ENCODE measurements at places on chromosomes 1 and 21. TPM values are rescaled to one million over a fixed set of nuclear protein-coding genes. Genes with fewer than 3 reads are reported as not detected.
A peak's percentile ranks its signal among the peaks of the same experiment; 100 is the strongest.

Gene RNF223
- not detected for total RNA-seq

Gene ADORA1
- total RNA-seq, result not detected

Gene CD34
- 20.6 TPM for total RNA-seq

Gene VSIG8
- total RNA-seq, result not detected

GRCh38 chr1:191969290-191969689, 189.0 kb upstream of the RGS18 start:
- H3K36me3 ChIP-seq, result no peaks in the 10 kb centered on the region
- H3K27me3 ChIP-seq, result no peaks in the 10 kb centered on the region
- no peak overlapping the region for H3K4me3 ChIP-seq
- H3K4me1 ChIP-seq, result no peaks in the 10 kb centered on the region
- H3K27ac ChIP-seq, result no peak overlapping the region

GRCh38 chr1:116569776-116570357, 959 bp downstream of the CD58 start:
- peak overlapping the region; percentile 83 for H3K4me3 ChIP-seq
- peaks cover 6% of the 10 kb centered on the region for H3K4me1 ChIP-seq

DNA sequence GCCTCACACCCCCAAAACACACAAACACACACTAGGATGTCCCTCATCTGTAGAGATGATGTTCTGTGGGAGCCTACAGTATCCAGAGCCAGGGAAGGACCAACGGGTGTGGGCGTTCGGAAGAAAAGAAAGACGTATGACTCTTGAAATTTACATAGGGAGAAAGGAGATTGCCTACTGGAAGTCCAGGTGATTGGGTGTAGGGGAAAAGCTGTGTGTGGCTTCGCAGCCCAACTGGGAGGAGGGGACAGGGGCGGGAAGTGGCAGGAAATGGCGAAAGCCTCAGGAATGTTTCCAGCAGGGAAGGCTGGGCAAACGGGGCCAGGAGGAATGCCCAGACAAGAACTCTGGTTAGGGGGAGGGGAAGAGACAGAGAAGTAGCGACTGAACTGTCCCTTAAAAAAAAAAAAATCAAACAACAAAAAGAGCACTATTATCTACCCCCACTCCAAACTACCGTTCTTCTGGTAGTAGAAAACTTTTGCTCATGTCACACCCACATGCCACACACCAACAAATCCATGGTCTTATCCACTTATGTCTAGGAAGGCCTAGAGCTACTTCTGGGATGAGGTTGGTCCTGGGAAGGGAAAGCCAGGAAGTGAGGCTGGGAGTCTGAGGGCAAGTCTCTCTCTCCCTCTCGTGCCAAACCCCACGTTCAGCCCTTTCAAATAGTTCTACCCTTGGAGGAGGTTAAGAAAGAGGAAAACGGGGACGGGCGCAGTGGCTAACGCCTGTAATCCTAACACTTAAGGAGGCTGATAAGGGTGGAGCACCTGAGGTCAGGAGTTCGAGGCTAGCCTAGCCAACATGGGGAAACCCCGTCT, 1.8 kb upstream of the CKS1B start:
- H3K27ac ChIP-seq, result peak overlapping the region; percentile 100
- DNase-seq, result peak; percentile 66
- H3K4me3 ChIP-seq, result no peak overlapping the region

DNA sequence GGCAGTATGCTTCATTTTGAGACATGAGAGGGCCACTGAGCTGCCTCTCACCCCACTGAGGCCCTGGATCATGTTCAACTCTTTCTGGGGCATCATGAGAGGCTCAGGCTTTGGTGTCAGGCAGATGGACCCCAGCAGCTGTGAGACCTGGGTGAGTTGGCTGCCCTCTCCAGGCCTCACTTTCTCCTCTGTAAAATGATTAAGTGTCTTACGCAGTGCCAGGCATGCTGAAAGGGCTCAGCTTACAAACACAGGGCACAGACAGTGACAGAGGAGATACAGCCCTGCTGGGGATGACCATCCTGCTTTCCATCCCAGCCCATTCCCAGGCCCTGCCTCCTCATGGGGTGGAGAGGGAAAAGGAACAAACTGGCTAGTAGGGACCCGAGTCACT, 387.4 kb downstream of the MATN1 start:
- H3K27me3 ChIP-seq, result no peaks in the 10 kb centered on the region
- DNase-seq, result no peak
- H3K27ac ChIP-seq, result no peak overlapping the region
- H3K4me3 ChIP-seq, result no peak overlapping the region
- H3K4me1 ChIP-seq, result no peaks in the 10 kb centered on the region

GRCh38 chr1:162180813-162181212, 111.3 kb downstream of the NOS1AP start:
- DNase-seq, result no peak
- H3K4me1 ChIP-seq, result no peaks in the 10 kb centered on the region
- H3K27me3 ChIP-seq, result no peaks in the 10 kb centered on the region
- no peak overlapping the region for H3K4me3 ChIP-seq
- no peaks in the 10 kb centered on the region for H3K36me3 ChIP-seq

GRCh38 chr1:2611031-2611501, 21.8 kb downstream of the MMEL1 start:
- H3K4me1 ChIP-seq, result peaks cover 11% of the 10 kb centered on the region
- H3K36me3 ChIP-seq, result no peaks in the 10 kb centered on the region
- DNase-seq, result peak; percentile 86
- H3K4me3 ChIP-seq, result no peak overlapping the region

DNA sequence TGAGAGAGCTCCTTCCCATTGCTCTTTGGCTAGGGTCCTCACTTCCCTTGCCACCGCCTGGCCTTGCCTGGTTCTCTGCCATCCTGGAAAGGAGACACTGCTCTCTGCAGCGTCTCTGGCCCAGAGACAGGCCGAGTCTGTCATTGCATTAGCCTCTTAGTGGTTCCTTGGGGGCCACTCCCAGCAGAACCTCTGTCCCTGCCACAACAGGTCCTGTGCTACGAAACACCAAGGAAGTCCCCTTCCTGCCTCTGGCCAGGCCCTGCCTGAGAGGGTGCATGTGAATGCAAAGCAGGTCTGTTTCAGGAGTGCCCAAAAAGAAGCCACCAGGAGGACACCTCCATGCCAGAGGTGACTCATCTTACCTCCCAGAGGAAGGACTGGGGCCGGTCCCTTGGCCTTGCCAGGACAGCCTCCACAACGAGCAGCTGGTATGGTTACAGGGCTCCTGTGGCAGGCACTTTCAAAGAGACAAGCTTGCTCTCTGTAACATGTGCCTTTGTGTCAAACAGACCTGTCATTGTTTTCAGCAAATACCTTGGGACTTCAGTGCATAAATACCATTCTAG, 59.6 kb downstream of the VPS26C start:
- no peaks in the 10 kb centered on the region for H3K4me1 ChIP-seq
- H3K27me3 ChIP-seq, result no peaks in the 10 kb centered on the region
- no peak overlapping the region for H3K27ac ChIP-seq

GRCh38 chr1:210412240-210412639, 83.5 kb downstream of the HHAT start:
- DNase-seq, result no peak
- no peak overlapping the region for H3K27ac ChIP-seq
- H3K4me1 ChIP-seq, result no peaks in the 10 kb centered on the region
- H3K4me3 ChIP-seq, result no peak overlapping the region
- H3K27me3 ChIP-seq, result no peaks in the 10 kb centered on the region
- H3K36me3 ChIP-seq, result no peaks in the 10 kb centered on the region

DNA sequence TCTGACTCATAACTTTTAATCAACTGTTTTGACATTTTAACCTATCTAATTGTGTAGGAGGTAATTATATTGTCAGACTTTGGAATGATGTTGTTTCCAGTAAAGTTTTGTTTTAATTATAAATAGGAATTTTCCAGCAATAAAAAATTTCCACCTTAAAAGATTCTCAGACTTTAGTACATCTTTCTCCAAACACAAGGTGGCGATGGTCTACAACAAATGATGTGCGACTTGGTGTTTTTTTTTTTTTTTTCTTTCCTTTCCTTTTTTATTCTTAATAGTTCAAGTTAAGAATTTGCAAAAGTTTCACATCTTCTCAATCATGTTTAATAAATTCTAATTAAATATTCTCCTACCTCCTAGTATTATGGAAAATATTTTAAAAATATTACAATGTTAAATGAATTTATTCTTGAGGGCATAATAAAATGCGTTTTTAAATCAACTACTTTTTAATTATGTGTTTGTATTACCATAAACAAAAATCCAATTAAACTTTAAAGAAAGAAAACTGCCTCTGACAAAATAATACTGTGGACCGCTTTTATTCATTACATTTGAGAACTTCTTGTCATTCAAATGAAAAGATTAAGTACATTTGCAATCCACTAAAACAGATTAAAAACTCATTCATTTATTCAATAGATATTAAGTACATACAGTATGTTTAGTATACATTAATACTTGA, 4.4 kb upstream of the ADAMTS1 start:
- no peak overlapping the region for H3K4me3 ChIP-seq
- H3K27me3 ChIP-seq, result no peaks in the 10 kb centered on the region
- no peaks in the 10 kb centered on the region for H3K36me3 ChIP-seq
- DNase-seq, result no peak
- H3K4me1 ChIP-seq, result no peaks in the 10 kb centered on the region

GRCh38 chr1:58006421-58007046, 540.0 kb downstream of the OMA1 start:
- no peak overlapping the region for H3K4me3 ChIP-seq
- H3K36me3 ChIP-seq, result no peaks in the 10 kb centered on the region
- H3K4me1 ChIP-seq, result no peaks in the 10 kb centered on the region
- no peak for DNase-seq

GRCh38 chr1:79042539-79042938, 36.0 kb upstream of the ADGRL4 start:
- no peak overlapping the region for H3K27ac ChIP-seq
- DNase-seq, result no peak
- H3K27me3 ChIP-seq, result no peaks in the 10 kb centered on the region
- H3K4me1 ChIP-seq, result no peaks in the 10 kb centered on the region

All from Peyer's patch (tissue), 4 donors.